ENCODE measurements at places on chromosomes 7 and 10.

DNA sequence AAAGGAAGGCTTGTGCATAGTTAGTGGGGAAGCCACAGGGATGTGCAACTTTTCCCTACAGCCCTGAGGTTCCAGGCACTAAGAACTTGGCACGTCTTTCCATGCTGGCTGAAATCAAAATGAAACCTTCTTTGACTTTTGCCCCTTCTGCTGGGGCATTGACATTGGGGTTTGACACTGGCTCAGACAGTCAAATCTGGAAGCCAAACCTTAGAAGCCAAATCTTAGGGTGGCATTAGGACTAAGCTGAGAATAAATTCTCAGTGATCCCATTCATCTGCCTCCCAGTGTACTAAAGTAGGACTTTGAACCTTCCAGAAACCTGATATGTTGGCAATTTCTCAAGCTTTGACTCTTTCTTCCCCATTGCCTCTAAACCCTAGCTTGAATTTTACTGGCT, 31.3 kb upstream of the INSYN2A start:
- no peak for DNase-seq

- no peak for DNase-seq
Measured at GRCh38 chr10:128877141-128877540, 589.9 kb upstream of the MGMT start.

- DNase-seq: no peak
Measured at GRCh38 chr7:148825338-148825737, 58.8 kb downstream of the EZH2 start.

- no peak for DNase-seq
Measured at GRCh38 chr7:30413864-30414263, 64.7 kb downstream of the NOD1 start.

DNA sequence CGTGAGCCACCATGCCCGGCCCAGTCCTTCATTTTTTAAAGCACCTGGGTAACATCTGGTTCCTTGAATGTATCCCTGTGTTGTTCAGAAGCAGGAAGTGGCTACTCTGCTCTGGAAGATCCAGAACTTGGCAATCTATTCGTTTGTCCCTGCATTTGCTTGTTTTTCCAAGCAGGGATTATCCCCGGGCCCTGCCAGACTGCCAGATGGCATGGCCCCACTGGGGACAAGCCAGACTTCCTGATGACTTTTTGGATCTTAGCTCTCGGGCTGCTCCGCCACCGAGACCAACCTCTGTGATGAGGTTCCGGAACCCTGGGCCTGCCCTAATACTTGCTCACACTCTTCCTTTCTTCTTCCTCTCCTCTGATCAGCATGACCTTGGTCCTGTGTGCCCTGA, 496.7 kb downstream of the TYW1 start:
- no peak for DNase-seq

- DNase-seq: no peak
Measured at GRCh38 chr7:37408291-37409228, 40.1 kb downstream of the ELMO1 start.

DNA sequence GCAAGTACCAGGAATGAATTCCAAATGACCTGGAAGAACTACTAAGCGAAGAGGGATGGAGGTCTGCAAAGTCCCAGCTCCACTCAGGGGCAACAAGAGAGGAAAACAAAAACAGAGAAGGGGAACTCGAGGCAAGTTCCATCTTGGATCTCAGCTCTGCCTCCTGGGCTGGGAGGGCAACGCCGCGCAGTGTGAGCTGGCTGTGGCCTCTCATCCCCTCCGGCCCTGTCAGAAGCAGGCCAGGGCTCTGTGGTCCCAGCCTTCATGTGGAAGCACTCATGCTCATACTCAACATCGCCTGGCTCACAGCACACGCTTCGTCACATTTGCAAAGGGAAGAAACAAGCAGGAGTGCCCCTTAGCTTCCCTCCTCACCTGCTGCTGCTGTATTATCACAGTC, 627.9 kb upstream of the MGMT start:
- no peak for DNase-seq

DNA sequence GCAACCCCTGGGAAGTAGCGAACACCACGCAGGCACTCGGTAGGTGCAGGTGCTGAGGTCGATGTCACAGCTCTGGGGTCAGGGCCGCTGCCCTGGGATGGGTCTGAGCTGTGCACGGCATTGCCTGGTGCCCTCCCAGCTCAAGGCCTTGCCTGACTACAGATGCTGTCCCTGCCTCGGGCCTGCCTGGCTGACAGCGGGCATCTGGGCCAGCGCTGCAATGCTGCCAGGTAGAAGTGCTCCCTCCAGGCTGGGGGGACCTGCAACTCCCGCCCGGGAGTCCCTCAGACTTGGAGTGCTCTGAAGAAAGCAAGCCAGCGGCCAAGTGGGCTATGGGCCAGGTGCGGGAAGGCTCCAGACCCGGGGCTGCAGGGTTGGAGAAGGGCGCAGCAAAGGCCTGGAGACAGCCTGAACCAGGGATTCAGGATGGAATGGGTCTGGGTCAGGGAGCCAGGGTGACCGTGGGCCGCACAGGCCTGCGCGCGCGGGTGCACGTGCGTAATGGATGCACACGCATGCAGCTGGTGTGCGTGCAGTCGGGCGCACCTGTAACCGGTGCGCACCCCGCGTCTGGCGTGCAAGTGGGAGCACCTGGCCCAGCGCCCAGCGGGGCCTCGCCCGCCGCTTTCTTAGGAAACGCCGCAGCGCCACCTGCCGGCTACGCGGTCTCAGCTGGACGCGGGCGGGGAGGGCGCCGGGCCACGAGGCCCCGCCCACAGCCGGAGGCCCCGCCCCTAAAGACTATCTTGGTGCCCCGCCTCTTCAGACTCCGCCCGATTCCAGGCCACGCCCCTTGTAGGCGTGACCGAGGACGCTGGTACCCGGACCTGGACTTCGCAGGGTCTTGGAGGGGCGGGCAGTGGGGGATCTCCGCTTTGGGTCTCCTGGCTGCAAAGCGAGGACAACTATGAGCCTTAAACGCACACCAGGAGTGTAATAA, 46.7 kb downstream of the MICALL2 start:
- peak; percentile 54 for DNase-seq

DNA sequence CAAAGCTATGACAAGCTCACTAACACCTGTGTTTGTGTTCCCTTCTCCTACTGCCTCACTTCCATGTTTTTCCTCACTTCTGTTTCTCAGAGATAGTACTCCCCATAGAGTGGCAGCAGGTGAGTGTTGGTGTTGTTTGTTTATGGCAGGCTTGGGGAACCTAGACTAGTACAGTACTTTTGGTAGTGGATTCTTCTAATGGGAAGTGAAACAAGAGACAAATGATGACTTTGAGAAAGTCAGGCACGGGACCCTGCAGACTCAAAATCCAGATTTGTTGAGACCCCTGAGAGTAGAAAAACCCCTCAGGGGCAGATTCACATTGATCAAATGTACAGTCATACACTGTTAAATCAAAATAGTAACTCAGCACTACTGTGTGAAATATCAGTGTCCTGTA, 6.4 kb upstream of the CFAP69 start:
- DNase-seq: no peak

GRCh38 chr7:101690061-101690460, 61.0 kb upstream of the MYL10 start:
- no peak for DNase-seq

- DNase-seq: peak; percentile 44
Measured at GRCh38 chr10:101241840-101242707, 12.8 kb upstream of the LBX1 start.

GRCh38 chr7:42137941-42138340, 99.1 kb downstream of the GLI3 start:
- no peak for DNase-seq

DNA sequence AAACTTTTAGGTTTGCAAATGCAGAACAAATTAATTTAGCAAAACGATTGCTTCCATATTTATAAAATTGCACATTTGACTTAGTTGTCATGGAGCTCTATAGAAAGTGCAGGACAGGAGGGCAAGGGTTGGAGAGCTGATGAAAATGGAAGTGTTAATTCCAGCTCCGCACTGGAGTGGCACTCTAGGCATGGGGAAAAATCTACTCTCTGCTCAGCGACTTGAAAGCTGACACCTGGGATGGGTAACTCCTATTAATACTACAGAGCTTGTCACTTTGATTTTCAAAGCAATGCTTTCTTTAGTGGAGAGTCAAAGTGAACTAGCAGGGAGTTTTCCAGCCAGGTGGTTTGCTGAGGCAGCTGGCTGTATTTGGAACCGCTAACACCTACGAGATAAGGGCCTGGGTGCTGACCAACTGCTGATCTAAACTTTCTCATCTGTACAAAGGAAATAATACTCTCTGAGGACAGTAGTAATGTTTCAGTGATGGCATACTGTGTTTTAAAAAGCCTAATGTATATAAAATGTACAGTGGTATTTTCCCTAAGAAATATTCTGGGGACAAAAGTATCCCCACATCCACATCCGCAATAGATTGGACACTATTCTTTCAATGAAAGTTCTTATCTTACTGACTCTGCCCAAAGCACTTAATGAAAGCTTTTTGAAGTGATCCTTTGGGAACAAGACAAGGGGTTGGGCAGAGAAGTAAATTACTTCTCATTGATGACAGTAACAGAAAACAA, 444.3 kb downstream of the GPAM start:
- no peak for DNase-seq

GRCh38 chr7:66146701-66147100, 32.1 kb downstream of the CRCP start:
- no peak for DNase-seq

GRCh38 chr7:39509436-39509835, 56.8 kb upstream of the YAE1 start:
- DNase-seq: no peak

GRCh38 chr10:105691811-105692210, 1050.7 kb downstream of the SORCS3 start:
- no peak for DNase-seq

DNA sequence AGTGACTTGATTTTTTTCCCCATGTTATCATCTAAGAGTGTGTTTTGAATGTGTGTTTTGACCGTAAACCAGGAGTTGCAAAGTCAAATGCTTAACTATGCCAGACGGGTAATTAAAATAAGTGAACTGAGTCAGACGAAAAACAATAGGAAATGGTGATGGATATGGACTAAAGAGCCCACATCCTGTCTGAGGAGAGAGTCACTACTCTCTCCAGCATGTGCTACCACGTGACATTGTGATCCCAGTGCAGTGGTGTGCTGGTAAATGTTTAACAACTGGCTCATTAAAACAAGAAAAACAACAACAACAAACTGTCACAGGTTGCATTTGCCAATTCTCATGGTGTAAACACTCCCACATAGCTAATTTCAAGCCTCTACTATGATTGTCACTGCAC, 164.3 kb downstream of the SUGCT start:
- DNase-seq: no peak

GRCh38 chr7:28329661-28330363, 82.5 kb upstream of the CREB5 start:
- no peak for DNase-seq

DNA sequence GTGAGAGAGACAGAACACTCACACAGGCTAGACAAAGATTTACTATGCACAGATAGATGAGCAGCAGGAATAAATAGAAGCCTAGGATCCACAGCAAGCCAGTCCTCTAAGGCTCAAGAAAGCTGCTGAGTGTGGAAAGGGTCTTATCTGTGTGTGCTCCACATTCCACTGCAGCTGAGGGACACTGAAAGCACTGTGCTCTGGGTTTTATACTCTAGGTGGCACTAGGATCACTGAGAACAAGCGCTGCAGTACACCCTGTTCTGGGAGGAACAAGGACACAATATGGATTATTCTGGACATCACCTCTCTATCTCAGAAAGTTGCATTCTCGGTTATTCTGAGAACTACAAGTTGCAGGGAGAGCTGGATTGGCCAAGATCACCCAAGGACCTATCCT, 4.9 kb upstream of the KLHL7 start:
- DNase-seq: no peak

DNA sequence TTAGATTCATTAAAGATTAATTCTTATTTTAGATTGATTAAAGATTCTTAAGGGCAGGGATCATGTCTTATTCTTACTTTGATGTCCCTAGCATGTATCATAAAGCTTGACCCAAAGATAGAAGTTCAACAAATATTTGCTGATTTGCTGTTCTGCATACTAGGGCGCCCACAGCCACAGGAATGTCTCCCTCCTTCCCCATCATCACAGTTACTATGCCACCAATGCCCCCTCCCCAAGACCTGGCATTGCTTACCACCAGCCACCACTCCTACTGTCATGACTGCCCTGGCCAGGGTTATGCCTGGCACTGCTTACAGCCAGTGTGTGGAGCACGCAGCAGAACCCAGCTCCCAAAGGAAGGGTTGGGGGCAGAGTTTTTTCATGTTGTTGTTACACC, 86.7 kb upstream of the AGK start:
- DNase-seq: no peak

- DNase-seq: no peak
Measured at GRCh38 chr10:80421707-80422536, 13.6 kb downstream of the PRXL2A start.

- DNase-seq: no peak
Measured at GRCh38 chr10:99369126-99369525, 40.0 kb downstream of the CNNM1 start.

DNA sequence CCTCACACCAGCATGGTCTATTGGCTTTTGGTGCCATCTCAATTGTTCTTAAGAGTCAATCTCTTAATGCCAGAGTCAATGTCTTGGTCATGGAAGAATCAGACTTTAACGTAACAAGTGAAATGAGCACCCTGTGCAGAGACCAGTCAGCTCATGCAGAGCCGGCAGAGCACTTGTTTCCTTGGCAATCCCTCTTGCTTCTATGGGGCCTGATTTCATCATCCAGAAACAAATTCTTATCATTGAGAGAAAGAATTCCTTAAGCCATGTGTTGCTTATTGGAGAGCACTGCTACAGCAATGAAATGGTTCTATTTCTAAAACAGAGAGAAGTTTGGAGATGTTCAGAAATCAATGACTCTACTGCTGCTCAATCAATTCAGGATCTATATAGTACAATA, 212.8 kb downstream of the IPMK start:
- no peak for DNase-seq

GRCh38 chr7:132785870-132786269, 209.6 kb upstream of the PLXNA4 start:
- no peak for DNase-seq

DNA sequence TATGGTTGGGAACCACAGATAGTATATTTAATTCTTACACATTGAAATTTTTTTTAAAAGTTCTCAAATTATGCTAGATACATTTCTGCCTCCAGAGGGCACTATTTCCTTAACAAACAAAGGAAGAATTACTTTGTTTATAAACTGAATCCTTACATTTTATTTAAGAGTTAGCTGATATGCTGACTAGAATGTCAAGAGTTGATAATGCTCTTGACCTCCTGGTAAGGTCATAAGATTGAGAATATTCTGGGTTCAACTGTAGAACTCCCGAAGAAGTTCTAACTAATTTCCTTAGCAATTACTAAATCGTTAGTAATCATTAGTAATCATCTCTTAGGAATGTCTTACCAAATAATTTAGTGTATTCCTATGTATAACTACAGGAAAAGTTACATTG, 95.3 kb upstream of the CYP26C1 start:
- DNase-seq: no peak

DNA sequence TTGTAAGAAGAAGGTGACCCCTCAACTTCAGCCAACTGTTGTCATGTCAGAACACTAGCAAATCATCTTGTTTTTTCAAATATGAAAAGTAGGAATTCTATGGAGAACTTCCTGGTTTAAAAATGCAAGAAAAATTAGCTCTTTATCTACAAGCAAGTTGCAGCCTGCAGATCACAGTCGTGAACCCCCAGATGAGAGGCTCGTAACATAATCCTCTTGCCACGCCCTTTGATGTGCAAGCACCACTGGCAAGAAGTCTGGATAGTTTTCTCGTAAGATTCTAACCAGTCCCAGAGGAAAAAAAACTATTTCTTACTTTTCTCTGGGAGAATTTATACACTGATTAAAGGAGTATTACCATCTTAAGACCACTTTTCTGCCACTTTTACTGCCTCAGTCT, 132.3 kb downstream of the DPY19L1 start:
- DNase-seq: no peak

Measured in cerebellar nuclear complex (tissue), 1 donor.